Esophagus mucosa (tissue), 1 donor: ENCODE measurements at places on chromosomes 3 and 15. TPM values are rescaled to one million over a fixed set of nuclear protein-coding genes. Genes with fewer than 3 reads are reported as not detected.

Gene SYNPR
- total RNA-seq: not detected

Gene CXCR6
- 0.28 TPM for total RNA-seq

Gene RFTN1
- total RNA-seq: 3.1 TPM

Gene LRRN1
- total RNA-seq: 0.44 TPM

Gene SAMMSON
- total RNA-seq: not detected
